ENCODE measurements at places on chromosomes 11 and 22. TPM values are rescaled to one million over a fixed set of nuclear protein-coding genes. Genes with fewer than 3 reads are reported as not detected.

GAB4 gene
- not detected for polyA plus RNA-seq

INS gene
- polyA plus RNA-seq: not detected

SLC22A9 gene
- polyA plus RNA-seq: not detected

PNPLA5 gene
- not detected for polyA plus RNA-seq

DNA sequence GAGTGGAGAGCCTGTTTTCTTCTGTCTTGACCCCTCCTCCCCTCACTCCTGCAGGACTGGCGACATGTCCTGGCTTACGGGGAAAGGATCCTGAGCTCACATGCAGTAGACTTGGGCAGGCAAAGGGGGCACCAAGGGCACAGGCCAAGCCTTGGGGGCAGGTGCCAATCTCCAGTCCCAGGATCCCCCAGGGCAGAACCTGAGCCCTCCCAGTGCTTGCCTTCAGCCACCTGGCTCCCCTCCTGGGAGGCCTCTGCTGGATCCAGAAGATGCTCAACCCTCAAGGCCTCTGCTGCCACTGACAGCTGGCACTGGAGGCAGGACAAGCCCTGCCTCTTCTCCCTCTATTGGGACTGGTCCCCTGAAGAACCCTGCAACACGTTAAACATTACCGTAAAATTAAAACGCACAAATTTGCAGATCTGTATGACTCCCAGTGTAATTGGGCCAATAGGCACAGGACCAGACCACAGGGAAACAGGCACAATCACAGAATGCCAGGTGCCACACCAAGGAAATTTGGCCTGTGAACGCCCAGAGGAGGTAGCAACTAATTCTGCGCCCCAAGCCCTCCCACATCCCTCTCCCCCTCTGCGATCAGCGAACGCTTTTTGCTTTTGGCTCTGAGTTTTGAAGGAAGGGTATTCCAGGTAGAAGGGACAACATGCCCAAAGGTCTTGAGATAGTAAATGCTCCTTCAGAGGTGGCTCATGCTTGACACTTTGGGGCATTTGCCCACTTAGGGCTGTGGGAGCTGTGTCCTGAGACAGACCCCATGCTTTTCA is 967 bp upstream of the LZTR1 start:
- H3K4me1 ChIP-seq: peaks cover 19% of the 10 kb centered on the region
- H3K4me3 ChIP-seq: peak overlapping the region; percentile 64
- H3K27me3 ChIP-seq: no peaks in the 10 kb centered on the region
- H3K36me3 ChIP-seq: peaks cover 8% of the 10 kb centered on the region

DNA sequence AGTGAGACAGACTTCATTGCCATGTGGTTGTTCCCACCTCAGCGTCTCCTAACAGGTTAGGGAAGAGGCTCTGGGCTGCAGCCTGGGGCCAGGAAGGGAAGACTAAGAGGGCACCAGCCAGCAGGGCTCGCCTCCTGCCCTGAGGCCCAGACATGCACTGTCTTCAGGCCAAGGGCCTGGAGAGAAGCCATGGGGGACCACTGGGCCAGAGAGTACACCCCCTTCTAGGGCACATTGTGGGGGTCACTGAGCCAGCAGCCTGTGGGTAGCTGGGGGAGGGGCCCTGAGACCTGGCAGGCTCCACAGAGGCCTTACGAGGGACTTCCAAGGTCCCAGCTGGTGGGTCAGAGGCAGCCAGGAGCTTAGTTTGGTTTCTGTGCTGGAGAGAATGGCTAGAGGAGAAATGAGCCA is 25.0 kb upstream of the MYRF start:
- H3K36me3 ChIP-seq: no peaks in the 10 kb centered on the region
- no peak overlapping the region for H3K4me3 ChIP-seq
- H3K27me3 ChIP-seq: no peaks in the 10 kb centered on the region
- H3K27ac ChIP-seq: no peak overlapping the region

DNA sequence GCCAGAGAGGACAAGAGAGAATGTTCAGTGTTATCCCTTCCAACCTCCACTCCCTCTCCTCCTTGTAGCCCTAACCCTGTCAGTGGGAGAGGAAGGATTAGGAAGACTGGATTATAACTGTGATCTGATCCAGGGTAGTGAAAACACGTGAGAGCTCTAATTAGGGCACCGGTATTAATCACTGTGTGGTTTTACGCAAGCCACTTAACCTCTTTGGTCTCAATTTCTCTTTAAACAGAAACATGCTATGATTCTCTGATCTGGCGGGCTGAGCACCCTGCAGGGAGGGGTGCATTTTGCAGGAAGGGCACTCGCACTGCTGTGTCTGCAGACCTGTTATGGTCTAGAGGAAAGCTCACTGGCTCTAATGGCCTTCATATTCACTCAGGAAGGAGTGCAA is 11.5 kb downstream of the RPL27A start:
- no peak overlapping the region for H3K4me3 ChIP-seq
- DNase-seq: no peak
- H3K36me3 ChIP-seq: no peaks in the 10 kb centered on the region
- H3K27me3 ChIP-seq: no peaks in the 10 kb centered on the region
- H3K27ac ChIP-seq: no peak overlapping the region

DNA sequence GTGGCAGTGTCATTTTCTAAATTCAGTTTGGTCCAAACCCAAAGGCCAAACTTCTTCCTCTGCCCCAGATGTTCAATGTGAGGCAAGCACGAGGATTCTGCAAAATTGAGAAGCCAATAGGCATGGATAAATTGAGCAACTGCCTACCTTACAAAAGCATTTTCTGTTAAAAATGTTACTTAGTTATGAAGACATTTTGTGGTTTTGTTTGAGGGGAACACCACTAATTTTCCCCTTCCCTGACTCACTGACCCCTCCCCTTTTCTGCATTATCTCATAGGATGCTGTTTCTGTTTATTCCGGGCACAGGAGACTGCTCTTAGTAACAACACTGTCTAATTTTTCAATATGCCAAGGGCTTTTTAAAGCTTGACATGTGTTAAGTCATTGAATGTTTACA is 462.8 kb downstream of the INSC start:
- no peak overlapping the region for H3K4me3 ChIP-seq
- H3K27me3 ChIP-seq: no peaks in the 10 kb centered on the region
- H3K4me1 ChIP-seq: no peaks in the 10 kb centered on the region
- no peaks in the 10 kb centered on the region for H3K36me3 ChIP-seq
- H3K27ac ChIP-seq: no peak overlapping the region

- H3K4me3 ChIP-seq: no peak overlapping the region
- H3K27ac ChIP-seq: no peak overlapping the region
- H3K36me3 ChIP-seq: peaks cover 34% of the 10 kb centered on the region
- no peaks in the 10 kb centered on the region for H3K27me3 ChIP-seq
- peaks cover 59% of the 10 kb centered on the region for H3K4me1 ChIP-seq
These were observed 5.7 kb downstream of the AMPD3 start for GRCh38 chr11:10460611-10461275.

- H3K36me3 ChIP-seq: peaks cover 57% of the 10 kb centered on the region
- no peak for DNase-seq
- peak overlapping the region; percentile 18 for H3K4me3 ChIP-seq
- peaks cover 77% of the 10 kb centered on the region for H3K4me1 ChIP-seq
- H3K27me3 ChIP-seq: no peaks in the 10 kb centered on the region
- peak overlapping the region; percentile 88 for H3K27ac ChIP-seq
These were observed 2.3 kb upstream of the ANKRD13D start for GRCh38 chr11:67286621-67287333.
